ENCODE measurements at places on chromosomes 4 and X.
A peak's percentile ranks its signal among the peaks of the same experiment; 100 is the strongest.

DNA sequence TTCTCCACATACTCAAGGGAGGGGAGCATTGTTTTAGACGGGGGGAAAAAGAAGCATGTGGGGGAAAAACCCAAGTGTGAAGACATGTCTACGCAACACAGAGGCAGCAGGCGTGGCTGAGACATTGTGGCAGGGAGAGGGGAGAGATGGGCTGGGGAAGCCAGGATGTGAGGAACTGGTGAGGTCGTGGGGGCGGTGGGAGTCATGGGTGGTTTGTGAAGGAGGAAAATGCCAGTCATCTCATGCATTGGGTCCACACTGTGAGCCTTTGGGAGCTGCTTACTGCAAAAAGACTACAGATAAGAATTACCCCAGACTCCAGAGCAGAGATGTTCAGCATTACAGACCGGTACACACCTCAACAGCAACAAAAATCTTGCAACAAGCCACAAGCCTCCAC is 2.1 kb downstream of the JAKMIP1 start:
- DNase-seq = peak; percentile 77

- no peak for DNase-seq
Measured at GRCh38 chr4:2783790-2784189, 9.1 kb upstream of the SH3BP2 start.

- DNase-seq = no peak
Measured at GRCh38 chr4:142875117-142875516, 29.0 kb upstream of the INPP4B start.

GRCh38 chr4:101393256-101393655 is 45.9 kb upstream of the PPP3CA start:
- DNase-seq = no peak

- no peak for DNase-seq
Measured at GRCh38 chr4:158860856-158861255, 92.0 kb downstream of the FNIP2 start.

DNA sequence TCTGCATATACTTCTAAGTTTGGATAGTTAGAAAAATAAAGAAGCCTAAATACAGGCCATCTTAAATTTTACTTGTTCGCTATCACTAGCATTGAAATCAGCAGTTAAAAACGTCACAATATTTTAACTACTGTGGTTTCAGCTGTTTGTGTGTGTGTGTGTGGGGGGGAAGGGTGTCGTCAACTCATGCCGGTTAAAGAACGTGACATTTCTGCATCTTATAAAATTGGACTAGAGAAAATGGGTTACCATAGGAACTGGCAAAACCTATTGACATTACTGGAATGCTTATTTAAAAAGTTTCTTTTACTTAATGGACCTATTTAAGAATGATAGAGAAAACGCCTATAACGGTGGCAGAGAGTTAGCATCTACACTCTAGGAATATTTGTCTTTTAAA is 1.2 kb upstream of the CNKSR2 start:
- no peak for DNase-seq

DNA sequence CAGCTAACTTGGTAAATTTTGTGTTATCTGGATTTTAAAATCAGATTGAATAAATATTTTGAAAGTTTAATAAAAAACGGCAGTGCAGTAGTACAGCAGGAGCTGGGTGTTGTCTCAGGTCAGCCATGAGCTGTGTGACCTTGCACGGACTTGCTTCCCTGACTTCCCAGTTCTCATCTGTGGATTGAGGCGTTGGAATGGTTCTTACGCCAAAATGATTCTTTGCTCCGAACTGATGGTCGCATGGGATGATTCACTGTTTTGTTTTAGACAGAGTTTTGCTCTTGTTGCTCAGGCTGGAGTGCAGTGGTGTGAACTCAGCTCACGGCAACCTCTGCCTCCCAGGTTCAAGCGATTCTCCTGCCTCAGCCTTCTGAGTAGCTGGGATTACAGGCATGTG is 45.0 kb downstream of the RGS12 start:
- no peak for DNase-seq

DNA sequence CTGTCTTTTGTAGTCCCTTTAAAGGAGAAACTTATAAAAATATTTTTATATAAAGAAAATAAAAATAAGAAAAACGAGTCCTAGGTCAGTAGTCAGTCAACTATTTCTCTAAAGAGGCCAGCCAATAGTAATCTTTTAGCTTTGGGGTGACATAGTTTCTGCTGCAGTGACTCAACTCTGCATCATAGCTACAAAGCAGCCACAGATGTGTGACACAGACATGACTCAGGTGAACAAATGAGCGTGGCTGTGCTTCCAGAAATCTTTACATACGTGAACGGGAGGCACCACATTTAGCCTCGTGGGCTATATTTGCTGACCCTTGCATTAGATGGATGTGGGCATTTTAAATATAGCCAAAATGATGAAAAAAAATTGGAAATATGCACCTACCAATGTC is 1862.5 kb upstream of the TENM3 start:
- no peak for DNase-seq

GRCh38 chr4:38675146-38676121 is 11.4 kb downstream of the KLF3 start:
- peak; percentile 84 for DNase-seq

DNA sequence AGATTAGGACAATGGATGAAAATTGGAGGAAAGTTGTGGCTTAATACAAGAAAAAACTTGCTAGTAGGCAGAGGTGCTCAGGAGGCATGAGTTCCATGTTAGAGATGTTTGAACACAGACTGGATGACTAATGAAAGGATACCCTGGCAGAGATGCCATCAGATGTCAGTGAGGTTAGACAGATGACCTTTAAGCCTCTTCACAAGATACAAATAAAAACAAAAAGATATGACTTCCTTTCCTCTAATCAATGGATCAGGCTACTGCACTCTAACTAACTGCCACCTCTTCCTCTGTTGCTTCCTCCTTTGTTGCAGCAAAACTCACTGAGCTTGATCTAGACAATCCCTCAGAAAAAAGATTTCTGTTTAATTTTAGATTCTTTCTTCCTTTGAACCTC is 14.7 kb downstream of the STAP1 start:
- DNase-seq = no peak

DNA sequence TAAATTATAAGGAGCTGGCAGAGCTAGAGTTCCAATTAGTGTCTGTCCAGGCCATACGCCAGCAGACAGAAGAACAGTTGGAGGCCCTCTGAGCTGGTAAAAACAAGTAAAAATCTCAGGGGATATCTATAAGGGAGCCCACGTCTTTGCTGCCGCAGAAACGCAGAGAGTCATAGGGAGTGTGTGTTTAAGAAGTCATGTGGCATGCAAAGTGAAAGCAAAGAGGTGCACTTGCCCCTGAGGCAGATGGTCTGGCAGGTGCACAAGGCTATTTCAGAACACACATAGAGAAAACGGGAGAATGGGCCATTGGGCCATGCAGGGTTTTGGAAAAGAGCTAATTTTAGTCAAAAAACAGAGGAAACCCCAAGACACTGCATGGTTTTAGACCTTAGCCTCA is 92.7 kb downstream of the NAP1L3 start:
- DNase-seq = no peak

GRCh38 chr4:180156684-180157083 is 2086.5 kb upstream of the TENM3 start:
- DNase-seq = no peak

All from activated naive CD4-positive, alpha-beta T cell treated with Interleukin-2 at 50 U/mL for 16 hours (primary cell).